ENCODE measurements at places on chromosomes 6 and 20. TPM values are rescaled to one million over a fixed set of nuclear protein-coding genes. Genes with fewer than 3 reads are reported as not detected.

GRCh38 chr6:89818977-89819335, 638 bp downstream of the MDN1 start:
- H3K4me1 ChIP-seq, result peaks cover 22% of the 10 kb centered on the region
- peaks cover 6% of the 10 kb centered on the region for H3K36me3 ChIP-seq
- H3K27ac ChIP-seq, result peak overlapping the region; percentile 98
- H3K27me3 ChIP-seq, result no peaks in the 10 kb centered on the region

DNA sequence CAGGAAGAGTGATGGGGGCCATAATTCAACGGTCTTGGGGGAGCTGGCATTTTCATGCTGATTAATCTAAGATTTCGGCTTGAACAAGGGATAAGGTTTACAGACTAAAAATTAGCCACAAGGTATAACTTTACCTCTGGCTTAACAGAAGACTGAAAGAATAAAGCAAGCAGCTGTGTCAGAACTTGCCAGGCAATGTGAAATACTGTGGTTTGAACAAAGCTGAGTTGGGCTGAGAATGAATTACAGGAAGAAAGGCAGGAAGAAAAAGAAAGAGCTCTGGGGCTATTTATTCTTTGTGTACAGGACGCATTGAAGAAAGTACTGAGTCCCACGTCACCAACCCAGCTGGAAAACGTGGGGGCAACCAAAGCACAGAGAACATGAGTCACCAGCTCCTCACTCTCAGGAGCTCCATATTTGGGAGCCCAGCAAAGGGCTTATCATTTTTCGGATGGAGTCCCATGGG, 121.5 kb upstream of the NEDD9 start:
- H3K4me1 ChIP-seq, result peaks cover 57% of the 10 kb centered on the region
- DNase-seq, result peak; percentile 52
- H3K27ac ChIP-seq, result peak overlapping the region; percentile 89
- H3K27me3 ChIP-seq, result no peaks in the 10 kb centered on the region
- peaks cover 66% of the 10 kb centered on the region for H3K36me3 ChIP-seq

DNA sequence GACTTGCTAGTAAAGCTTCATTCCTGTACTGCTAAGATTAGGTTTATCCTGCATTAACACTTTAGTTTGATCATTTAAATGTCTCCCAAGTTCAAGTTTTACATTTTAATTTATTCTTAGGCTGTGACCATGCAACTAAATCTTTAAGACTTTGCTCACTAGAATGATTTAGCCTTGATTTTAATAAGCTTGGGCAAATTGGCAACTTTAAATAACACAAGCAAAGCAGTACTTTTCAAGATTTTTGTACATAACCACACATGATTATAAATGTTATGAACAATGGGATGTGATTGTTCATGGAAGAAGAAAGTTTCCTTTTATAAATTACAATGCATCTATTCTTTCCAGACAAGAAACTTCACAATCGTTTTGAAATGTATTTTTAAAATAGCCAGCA, 948.0 kb upstream of the EPHA7 start:
- no peak overlapping the region for H3K4me3 ChIP-seq
- no peak for DNase-seq
- no peak overlapping the region for H3K27ac ChIP-seq
- no peaks in the 10 kb centered on the region for H3K27me3 ChIP-seq
- no peaks in the 10 kb centered on the region for H3K4me1 ChIP-seq

DNA sequence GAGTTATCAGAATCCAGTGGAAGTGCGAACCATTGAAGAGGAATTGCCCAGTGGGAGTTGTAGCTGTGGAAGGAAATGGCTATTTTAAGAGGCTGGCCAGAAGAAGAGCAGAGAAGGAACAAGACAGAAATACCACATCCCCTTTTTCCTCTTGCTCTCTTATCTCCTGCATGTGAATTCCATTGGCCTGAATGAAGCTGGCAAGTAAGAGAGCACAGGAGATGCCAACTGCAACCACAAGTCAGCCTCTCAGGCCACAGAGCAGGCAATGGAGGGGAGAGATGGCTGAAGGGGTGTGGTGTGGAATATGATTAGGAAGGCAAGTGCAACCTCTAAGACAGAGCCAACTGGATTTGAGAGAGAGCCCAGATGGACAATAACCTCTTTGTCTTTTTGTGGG, 362.7 kb upstream of the IMPG1 start:
- no peaks in the 10 kb centered on the region for H3K4me1 ChIP-seq
- H3K27ac ChIP-seq, result no peak overlapping the region
- no peak overlapping the region for H3K4me3 ChIP-seq

GRCh38 chr6:156379392-156380289, 397.5 kb upstream of the ARID1B start:
- peaks cover 14% of the 10 kb centered on the region for H3K27me3 ChIP-seq
- peaks cover 3% of the 10 kb centered on the region for H3K36me3 ChIP-seq
- H3K4me3 ChIP-seq, result no peak overlapping the region
- no peak for DNase-seq

Gene SLC17A3
- total RNA-seq, result 0.23 TPM

DNA sequence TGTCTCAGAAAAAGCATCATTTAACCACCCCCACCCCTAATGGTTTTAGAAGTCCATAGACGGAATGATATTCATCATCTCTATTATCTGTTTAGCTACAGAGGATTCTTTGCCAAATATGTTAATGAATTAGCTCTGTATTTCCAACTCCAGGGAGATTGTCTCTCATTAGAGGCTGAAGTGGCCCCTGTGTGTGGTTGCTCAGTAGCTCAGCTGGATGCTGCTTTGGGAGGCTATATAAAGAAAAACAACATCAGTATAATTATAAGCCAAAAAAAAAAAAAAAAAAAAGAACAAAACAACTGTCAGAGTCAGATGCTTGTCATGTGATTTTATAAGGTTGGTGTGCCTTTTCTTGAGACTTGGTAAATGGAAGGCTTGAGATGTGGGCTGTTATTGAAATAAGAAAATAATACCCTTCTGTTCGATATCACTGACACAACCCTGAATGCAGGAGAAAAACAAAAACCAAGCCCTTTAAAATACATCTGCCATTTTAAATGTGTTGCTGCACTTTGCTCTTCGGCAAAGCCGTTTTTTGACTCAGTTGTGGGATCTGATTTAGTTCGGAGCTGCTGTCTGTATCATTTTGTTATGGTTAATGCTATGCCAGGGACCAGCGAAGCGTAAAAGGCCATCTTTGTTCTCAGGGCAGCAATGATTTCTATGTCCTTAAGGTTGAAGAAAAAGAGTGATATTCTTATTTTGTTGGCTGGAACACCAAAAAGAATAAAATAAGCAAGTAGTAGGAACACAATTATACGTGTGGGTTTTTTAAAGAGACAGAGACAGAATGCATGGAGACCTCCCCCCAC, 422.6 kb downstream of the QKI start:
- no peaks in the 10 kb centered on the region for H3K4me1 ChIP-seq
- no peak for DNase-seq
- no peak overlapping the region for H3K4me3 ChIP-seq
- no peak overlapping the region for H3K27ac ChIP-seq
- H3K27me3 ChIP-seq, result peaks cover 5% of the 10 kb centered on the region

DNA sequence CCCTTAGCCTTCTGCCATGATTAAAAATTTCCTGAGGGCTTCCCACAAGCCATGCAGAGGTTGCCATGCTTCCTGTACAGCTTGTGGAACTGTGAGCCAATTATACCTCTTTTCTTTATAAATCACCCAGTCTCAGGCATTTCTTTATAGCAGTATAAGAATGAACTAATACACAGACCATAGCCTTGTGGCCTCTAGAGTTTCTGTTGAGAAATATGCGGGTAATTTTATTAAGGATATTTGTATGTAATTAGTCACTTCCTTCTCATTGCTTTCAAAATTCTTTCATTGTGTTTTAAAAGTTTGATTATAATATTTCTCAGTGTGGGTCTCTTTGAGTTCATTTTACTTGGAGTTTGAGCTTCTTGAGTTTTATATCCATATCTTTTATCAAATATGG, 484.9 kb downstream of the COL12A1 start:
- no peaks in the 10 kb centered on the region for H3K4me1 ChIP-seq
- H3K4me3 ChIP-seq, result no peak overlapping the region
- no peak for DNase-seq
- no peak overlapping the region for H3K27ac ChIP-seq

Gene CST1
- not detected for total RNA-seq

Gene PRR18
- not detected for total RNA-seq

GRCh38 chr20:5862703-5863039, 87.7 kb downstream of the TRMT6 start:
- H3K27ac ChIP-seq, result no peak overlapping the region
- DNase-seq, result no peak
- no peaks in the 10 kb centered on the region for H3K27me3 ChIP-seq
- H3K4me3 ChIP-seq, result no peak overlapping the region

- no peaks in the 10 kb centered on the region for H3K4me1 ChIP-seq
- peaks cover 9% of the 10 kb centered on the region for H3K27me3 ChIP-seq
- peaks cover under 1% of the 10 kb centered on the region for H3K36me3 ChIP-seq
Measured at GRCh38 chr20:60071965-60072364, 113.7 kb downstream of the CDH26 start.

Gene ADGRF4
- total RNA-seq, result not detected

GRCh38 chr6:114762145-114762544, 419.3 kb upstream of the HS3ST5 start:
- H3K27me3 ChIP-seq, result no peaks in the 10 kb centered on the region
- H3K4me3 ChIP-seq, result no peak overlapping the region
- no peak overlapping the region for H3K27ac ChIP-seq
- DNase-seq, result no peak

Gene C6orf132
- 0.14 TPM for total RNA-seq

- DNase-seq, result no peak
- H3K27ac ChIP-seq, result no peak overlapping the region
- no peaks in the 10 kb centered on the region for H3K36me3 ChIP-seq
- no peaks in the 10 kb centered on the region for H3K4me1 ChIP-seq
- H3K4me3 ChIP-seq, result no peak overlapping the region
Measured at GRCh38 chr6:4973982-4974745, 29.7 kb downstream of the RPP40 start.

GRCh38 chr20:35644806-35645205, 19.9 kb downstream of the CPNE1 start:
- peaks cover 34% of the 10 kb centered on the region for H3K36me3 ChIP-seq
- no peaks in the 10 kb centered on the region for H3K27me3 ChIP-seq
- peak overlapping the region; percentile 2 for H3K27ac ChIP-seq
- DNase-seq, result no peak

DNA sequence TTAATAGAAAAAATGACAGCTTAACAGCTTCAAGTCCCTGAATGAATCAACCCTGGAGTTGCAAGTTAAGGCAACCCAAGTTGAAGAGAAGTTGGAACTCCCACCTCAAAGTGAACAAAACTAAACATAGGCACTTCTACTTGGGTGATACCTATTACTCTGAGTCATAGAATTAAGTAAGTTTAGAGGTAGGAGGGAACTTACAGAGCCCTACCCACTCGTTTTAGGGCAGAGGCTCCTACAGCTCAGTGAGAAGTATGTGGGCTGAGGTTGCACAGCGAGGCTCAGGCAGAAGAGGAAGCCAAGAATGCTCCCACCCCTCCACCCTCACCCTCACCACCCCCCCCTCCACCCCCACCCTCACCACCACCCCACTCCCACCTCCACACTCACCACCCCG, 42.2 kb downstream of the NFATC2 start:
- no peak for DNase-seq
- peaks cover 32% of the 10 kb centered on the region for H3K36me3 ChIP-seq
- peaks cover 82% of the 10 kb centered on the region for H3K4me1 ChIP-seq
- H3K4me3 ChIP-seq, result peak overlapping the region; percentile 23

Gene ECT2L
- total RNA-seq, result not detected

DNA sequence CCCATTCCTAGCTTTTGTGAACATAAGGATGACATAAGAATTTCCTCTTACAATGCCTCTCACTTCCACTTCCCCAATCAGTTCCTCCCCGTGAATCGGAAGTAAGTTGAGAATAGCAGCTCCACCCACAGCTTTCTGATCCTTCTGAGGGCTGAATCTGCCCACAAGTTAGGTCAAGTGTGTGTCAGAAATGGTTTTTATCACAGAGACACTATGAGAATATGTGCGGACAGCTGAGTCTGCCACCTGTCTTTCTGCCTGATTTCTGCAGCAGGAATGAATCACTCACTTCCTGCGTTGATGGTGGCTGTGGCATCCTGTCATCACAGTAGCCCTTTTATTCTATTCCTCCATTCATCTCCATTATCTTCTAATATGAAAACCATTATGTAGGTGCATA, 70.2 kb downstream of the RIN2 start:
- H3K27me3 ChIP-seq, result peaks cover 8% of the 10 kb centered on the region
- no peak for DNase-seq
- peak overlapping the region; percentile 33 for H3K4me3 ChIP-seq
- no peaks in the 10 kb centered on the region for H3K36me3 ChIP-seq

Gene CLPSL2
- not detected for total RNA-seq

Gene RBPJL
- total RNA-seq, result not detected

GRCh38 chr6:82589509-82590206, 226.0 kb downstream of the TPBG start:
- H3K27ac ChIP-seq, result no peak overlapping the region
- no peak for DNase-seq
- H3K36me3 ChIP-seq, result no peaks in the 10 kb centered on the region
- H3K4me1 ChIP-seq, result peaks cover 2% of the 10 kb centered on the region
- H3K27me3 ChIP-seq, result no peaks in the 10 kb centered on the region

Gene NFYA
- total RNA-seq, result 44.4 TPM

DNA sequence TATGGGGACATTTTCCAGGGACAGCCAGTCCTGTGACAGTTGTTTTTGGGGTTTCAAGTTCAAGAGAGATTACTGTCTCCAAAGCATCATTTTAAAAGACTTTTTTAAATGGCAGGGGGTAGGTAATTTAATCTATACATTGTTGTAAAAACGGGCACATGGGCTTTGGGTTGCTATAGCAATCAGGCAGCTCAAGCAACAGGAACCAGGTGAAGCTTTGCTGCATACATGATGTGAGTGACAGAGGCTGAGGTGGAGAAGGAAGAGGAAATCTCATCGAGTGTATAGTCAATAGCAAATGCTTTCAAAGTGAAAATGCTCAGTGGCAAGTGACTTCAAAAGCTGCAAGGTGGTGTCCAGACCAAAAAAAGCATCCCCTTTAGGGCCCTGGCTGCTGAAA, 277.4 kb upstream of the JAG1 start:
- H3K4me1 ChIP-seq, result no peaks in the 10 kb centered on the region
- no peak for DNase-seq
- no peaks in the 10 kb centered on the region for H3K36me3 ChIP-seq
- H3K27me3 ChIP-seq, result no peaks in the 10 kb centered on the region

DNA sequence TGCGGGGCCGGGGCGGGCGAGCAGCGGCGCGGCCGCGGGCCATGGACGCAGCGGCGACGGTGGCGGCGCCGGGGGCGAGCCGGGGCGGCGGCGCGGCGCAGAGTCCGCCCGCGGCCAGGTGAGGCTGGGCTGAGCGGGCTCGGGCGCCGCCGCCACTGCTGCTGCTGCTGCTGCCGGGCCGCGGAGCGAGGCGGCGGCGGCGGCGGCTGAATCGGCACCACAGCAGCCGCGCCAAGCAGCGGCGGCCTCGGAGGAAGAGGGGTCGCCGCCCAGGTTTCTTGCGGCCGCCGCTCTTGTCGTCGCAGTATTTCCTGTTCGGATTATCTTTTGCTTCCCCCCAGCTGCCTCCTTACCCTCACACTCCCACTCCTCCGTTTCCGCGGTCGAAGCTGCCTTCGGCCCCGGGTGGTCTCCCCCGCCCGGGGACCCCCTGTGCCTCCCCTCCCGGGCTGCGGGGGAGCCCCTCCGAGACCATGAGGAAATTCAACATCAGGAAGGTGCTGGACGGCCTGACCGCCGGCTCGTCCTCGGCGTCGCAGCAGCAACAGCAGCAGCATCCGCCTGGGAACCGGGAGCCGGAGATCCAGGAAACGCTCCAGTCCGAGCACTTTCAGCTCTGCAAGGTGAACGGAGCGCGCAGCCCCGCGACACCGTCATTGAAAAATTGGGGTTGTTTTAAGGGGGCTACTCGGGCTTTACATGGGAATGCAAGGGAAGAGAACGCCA, at the start of gene STXBP5:
Gene STXBP5, plus strand, starts transcription at position 358 of the 726 bp plus-strand sequence. Its CDS starts 116 bp downstream, at position 474.
- peak; percentile 63 for DNase-seq
- H3K27ac ChIP-seq, result peak within 1 kb of the TSS; percentile 98
- H3K4me3 ChIP-seq, result peak within 1 kb of the TSS; percentile 97
- H3K4me1 ChIP-seq, result peaks cover 31% of the 10 kb centered on the region
- H3K36me3 ChIP-seq, result peaks cover 2% of the 10 kb centered on the region
- H3K27me3 ChIP-seq, result no peaks in the 10 kb centered on the region
